ENCODE measurements at places on chromosomes 1 and 21.
A peak's percentile ranks its signal among the peaks of the same experiment; 100 is the strongest.

DNA sequence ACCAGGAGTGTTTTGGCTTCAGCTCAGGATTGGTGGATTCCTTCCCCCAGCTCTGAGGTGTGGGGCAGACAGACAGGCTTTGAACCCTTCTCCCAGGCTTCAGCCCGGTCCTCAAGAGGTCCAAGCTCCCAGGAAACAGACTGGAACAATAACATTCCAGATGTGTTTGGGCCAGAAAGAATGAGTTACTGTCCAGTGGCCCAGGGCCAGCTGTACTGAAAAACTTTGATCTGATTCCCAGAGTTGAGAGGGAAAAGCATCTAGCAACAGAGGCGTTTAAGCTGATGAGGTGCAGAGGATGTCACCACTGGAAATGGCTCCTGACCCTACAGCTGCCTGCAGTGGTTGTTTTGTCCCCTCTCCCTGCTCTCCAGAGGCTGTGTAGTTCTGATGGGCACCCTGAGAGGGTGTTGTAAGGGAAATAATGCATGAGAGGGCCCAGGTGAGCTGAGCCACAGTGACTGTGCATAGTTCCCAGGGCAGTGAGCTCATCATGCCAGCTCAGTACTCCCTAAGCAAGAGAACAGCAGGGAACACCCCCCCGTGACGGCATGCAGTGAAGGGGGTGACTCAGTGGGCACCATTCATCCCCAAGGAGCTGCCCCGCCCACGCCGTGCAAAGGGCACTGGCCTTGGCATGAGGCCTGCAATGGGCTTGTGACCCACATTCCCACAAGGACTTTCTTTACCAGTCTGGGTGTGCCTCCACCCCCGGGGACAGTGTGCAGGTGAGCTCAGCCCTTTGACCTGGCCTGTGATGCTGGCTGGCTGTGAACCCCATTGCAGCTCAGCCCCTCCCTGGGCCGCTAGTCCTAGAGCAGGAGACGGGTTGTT lies 13.8 kb upstream of the SFN start:
- DNase-seq: no peak

DNA sequence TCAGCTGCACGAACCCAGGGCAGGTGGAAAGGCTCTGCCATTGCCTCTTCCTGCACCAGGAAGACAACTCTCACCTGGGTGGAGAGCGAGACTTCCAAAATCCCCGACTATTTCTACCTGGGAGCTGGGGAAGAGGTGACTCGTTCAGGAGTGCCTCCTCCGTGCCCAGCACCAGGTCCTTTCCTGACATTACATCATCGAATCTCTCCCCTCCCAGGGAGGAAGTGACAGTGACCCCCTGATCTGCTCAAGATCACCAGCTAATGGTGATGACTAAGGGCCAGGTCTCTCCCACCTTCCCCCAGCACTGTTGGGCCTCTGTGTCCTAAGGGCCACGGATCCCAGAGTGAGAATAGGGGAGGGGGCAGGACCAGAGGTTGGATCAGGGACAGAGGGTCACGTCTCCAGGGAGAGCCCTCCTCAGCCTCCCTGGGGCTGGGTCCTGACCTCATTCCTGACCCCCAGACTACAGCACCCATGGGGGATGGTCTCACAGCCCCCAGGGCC lies 6.8 kb downstream of the MEGF6 start:
- no peak for DNase-seq

DNA sequence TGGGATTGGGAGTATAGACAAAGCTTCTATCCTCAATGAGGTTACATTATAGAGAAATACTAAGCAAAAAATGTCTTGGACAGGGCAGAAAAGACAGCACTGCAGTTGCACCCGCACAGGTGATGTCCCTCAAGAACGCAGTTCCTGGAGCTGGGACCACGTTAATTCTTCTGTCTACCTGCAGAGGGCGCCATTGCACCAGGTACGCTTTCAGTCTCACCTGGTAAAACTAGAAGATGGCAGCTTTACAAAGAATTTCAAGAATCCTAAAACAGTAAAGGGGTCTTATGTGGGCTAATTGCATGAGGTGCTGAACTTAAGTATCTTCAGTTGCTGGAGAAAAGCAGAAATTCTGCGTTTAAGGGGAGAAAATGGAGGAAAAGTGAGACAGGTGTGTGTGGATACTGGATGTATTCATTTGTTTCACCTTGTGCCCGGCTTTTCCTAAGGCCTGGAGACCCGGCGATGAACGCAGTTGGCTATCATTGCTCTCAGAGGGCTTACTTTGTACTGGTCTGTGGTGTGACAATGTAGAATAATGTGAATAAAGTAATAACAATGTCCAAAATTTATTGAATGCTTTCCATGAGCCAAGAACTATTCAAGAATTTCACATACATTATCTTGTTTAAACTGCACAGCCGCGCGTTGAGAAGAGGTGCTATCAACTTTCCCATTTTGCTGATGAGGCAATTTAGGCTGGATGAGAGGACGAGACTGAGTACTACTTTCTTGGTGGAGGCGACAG lies 276.3 kb upstream of the GREM2 start:
- DNase-seq: no peak

- DNase-seq: no peak
Observed at GRCh38 chr1:5917281-5917590, 75.0 kb downstream of the NPHP4 start.

DNA sequence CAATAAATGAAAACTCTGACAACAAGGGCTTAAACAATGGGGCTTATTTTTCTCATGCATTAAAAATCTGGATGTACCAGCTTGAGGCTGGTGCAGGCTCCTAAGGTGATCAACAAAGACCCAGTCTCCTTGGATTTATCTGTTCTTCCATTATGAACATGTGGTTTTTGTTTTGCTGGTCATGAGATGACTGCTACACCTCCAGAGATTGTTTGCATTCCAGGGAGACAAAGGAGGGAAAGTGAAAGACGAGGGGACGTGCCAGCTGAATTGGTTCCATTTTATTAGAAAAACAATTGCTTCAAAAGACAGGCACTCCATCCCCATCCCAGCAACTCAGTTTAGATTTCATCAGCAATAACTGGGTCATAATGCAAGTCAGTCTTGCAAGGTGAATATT lies 90.9 kb upstream of the KCNK1 start:
- no peak for DNase-seq

DNA sequence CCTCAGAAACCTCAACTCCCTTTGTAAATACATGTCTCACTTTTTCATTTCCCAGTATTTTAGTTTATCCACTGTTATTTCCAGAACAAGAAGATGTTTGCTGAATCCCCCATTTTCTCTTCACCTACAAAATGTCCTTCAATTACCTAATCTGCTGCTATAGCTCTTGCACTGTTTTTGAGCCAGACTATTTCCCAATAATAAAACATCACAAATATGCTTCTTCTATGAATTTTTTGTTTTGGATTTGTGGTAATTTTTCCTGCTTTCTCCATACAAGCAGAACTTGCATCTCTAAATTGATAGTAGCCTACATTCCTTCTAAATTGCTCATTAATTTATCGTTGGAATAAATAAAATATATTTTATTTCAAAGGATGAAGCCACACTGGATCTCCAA lies 199.6 kb upstream of the C1orf87 start:
- no peak for DNase-seq

DNA sequence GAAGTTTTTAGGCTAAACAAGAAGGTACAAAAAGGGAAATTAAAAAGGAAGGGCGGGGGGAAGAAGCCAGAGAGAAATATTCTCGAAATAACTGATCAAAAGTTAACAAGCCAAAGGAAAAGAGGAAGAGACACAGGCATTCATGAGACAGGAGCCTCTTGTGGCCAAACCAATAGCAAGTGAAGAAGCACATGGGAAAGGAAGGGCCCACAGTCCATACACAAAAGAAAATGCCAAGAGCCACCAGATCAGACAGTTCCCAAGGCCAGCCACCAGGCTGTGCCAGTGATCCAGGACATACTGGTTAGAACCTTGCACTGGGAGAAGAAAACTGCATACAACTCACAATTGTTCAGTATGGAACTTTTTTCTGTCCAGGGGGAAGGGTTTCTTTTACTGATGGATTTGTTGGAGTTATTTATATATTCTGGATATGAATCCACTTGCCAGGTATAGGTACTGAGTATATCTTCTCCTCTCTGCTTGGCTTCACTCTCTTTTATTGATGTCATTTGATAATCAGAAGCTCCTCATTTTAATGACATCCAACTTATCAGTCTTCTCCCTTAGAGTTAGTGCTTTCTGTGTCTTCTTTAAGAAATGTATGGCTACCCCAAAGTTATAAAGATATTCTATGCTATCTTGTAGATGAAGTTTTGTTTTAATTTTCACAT lies 76.8 kb downstream of the CD46 start:
- DNase-seq: peak; percentile 34

DNA sequence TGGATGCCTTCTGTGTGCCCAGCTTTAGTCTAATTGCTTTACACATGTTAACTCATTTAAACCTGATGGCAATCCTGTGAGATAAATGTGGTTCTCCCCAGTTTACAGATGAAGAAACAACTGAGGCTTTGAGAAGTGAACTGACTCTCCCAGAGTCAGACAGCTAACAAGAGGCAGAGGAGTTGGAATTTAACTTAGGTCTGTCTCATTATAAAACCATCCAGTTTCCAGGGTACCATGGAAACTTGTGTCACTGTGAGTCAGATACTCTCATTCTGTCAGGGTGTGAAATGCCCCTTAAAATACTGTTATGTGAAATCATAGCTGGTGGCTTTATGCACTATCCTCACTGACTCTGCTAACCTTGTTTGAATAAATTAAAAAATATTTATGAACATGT lies 206.6 kb downstream of the PBX1 start:
- peak; percentile 71 for DNase-seq

- DNase-seq: no peak
Observed at GRCh38 chr1:39105841-39106765, 80.0 kb downstream of the NDUFS5 start.

DNA sequence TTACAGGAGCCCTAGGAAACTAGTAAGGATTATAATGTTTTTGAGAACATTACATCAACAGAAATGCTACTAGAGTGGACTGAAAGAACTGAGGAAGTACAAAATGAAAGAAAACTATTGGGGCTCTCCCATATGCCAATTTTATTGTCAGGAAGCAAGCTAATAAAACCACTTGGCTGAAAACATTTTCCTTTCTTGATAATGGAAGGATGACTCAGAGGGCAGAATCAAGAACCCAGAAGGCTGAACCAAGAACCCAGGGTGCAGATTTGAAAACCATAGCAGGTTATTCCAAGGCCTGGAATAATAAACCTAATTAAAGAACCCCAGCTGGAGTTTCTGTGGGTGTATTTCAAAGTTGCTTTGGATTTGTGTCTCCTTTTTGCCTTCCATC lies 70.7 kb downstream of the RPE65 start:
- DNase-seq: no peak

DNA sequence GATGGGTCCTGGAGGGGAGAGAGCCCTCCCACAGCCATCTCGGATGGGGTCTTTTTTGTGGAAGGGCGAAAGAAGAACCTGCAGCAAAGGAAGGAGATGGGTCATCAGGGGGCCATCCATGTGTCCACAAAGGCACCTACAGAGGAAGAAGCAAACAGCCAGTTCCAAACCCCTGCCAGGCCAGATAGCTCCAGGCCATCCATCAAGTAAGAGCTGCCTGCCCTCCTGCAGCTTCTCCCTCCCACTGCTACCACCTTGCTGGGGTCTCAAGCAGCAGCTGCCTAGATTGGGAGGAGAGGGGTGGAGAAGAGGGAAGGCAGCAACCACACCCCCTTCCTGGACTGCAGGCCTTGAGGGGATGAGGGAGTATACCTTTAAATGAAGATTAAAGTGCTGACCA lies 4.5 kb downstream of the FCAMR start:
- no peak for DNase-seq

DNA sequence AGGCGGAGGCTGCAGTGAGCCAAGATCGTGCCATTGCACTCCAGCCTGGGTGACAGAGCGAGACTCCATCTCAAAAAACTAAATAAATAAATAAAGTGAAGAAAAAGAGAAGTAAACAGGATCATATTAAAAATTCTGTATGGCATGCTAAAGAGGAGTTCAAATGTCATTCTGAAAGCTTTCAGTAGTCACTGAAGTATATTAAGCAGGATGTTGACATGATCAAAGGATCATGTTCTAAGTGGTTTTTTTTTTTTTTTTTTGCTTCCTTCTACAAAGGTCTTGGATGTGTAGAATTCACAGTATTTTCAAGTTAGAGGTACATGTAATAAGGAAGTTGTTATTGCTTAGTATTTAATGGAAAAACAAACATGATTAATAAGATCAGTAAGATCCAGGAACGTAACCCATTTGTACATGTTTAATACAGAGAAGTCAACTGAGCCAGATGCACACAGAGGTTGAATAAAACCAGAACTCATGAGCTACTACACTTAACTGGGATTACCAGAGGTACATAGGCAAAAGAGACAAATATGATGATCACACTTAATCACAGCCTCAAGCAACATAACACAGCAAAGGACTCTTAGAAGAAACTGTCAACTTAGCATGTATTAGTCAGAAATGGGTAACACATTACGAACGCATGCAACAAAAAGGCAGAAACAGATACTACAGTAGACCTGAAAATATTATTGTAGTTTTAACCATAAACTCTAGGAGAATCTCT lies 12.2 kb downstream of the CDC42BPA start:
- DNase-seq: no peak

DNA sequence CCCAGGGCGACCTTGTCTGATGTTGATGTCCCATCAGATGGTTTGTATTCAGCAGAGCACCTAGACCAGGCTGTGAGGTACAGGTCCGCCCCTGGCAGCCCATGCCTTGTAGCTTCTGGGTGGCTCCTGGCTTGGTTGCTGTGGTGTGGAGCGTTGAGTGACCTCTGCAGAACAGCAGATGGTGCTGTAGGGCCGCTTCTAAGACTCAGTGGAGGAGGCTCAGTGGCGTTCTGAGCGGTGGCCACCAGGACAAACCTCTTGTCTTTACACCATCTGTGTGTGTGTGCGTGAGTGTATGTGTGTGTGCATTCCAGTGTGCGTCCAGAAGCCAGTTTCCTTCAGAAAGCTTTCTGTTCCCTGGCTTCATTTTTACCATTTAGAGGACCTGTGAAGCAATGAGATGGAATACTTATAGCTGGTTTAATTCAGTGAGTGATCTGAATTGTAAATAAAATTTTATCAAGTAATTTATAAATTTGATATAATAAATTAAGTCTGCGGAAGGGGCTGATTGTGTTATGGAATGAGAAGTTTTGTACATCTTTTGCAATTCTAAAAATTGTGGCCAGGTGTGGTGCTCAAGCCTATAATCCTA lies 66.1 kb downstream of the ADARB1 start:
- DNase-seq: peak; percentile 88
